ENCODE measurements at places on chromosomes 5 and 9.

DNA sequence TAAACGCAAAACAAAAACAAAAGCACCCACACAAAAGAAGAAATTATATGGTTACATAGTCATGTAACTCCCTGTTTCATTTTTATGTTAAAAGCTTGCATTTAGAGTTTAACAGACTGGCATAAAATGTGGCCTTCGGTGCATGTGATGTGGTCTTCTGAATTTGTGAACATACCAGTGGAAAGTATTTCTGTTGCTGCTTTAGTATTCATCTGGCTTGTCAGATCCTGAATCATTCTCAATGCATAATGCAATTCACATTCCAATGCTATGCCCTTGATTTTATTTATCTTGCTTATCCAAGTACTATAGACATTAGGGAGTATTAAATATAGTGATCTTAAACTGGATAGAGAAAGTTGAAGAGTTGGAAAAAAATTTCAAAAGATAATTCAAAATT lies 740.2 kb upstream of the ZNF608 start:
- peak; percentile 54 for DNase-seq

DNA sequence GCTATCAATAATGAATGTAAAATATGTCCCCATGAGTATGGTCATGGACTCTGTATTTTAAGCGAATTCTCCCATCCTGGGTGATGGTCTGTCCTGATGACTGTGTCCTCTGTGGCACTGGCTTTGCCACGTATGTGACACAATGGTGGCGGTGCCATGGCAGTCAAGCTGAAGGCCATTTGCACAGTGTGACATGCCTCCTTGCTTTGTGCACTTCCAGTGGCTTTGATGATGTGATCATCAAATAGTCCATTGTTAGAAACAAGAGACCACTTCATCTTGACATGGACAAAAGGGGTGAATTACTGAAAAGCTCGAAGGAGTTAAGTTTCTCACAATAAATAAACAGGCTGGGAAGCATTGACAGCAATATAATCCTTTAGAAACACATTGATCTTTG lies 31.0 kb upstream of the PRRC1 start:
- DNase-seq, result no peak

DNA sequence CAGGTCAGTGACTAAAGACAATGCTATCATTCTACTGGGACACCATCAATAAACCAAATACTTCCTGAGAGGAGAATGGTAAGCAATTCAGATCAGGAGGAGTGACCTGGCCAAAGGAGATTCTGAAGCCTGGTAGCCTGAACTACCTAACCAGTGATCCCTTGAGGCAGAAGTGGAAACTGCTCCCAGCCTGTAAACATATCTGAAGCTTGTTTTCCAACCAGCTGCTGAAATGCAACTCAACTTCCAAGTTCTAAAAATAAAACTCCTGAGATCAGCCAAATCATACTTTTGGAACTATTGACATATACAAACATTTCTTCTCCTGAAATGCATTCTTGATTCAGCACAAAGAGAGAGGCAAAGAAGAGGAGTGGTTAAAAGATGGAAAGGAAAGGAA lies 204.1 kb downstream of the EBF1 start:
- no peak for DNase-seq

GRCh38 chr5:72586788-72587530 lies 79.7 kb upstream of the ZNF366 start:
- no peak for DNase-seq

All from HS-5 (cell line).